ENCODE measurements at places on chromosomes 2 and 18.

DNA sequence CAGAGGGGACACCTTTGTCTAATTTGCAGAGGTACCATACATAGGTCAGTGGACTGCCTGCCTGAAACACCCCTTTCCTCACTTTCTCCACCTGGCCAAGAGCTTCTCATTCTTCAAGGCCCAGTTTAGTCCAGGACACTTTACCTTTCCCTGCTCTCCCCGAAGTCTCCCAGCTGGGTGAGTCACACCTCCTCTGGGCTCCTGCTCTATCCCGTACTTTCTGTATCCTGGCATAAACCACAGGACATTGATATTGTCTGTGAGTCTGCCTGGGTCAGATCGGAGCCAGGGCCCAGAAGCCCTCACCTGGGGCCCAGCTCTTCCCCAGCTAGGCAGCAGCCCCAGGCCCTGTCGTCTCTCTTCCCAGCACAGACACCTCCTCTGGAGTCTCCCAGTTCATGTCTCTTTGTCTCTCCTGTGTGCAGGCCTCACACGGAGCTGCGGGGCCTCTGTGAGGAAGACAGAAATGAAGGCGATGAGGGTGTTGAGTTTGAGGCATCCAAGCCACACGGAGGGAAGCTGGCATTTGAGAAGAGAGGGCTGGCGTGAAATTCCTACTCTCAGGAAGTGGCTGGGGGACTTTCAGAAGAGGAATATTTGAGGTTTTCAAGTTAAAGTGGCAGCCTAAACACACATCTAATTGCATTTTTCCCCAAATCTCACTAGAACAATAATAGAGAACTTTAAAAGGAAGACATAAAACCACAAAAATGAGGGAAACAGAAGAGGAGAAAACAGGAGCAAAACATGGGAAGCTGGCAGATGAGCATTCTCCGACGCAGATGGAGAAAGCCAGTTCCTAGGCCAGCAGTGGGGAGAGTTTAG is 79.6 kb upstream of the LAPTM4A start:
- peak; percentile 54 for DNase-seq

- no peak for DNase-seq
Measured at GRCh38 chr2:6927186-6927585, 10.0 kb downstream of the RNF144A start.

- peak; percentile 80 for DNase-seq
Measured at GRCh38 chr2:232588680-232589585, 38.4 kb downstream of the EIF4E2 start.

DNA sequence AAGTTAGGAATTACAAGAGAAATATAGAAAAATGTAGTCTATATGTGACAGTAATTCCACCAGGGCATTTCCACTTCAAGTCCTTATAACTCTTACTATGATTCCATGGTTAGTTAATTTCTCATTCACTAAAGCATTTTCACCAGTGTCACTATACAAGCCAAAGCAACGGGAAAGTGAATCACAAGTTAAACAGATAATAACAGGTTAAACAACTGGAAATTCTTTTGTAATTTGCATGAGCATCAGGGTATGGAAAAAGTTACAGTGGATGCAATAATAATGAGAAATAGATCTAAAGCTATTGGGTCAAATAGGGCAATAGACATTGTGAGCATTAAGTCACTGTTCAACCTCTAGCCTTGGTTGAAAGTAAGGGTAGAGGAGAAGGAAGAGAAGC is 88.9 kb upstream of the ST6GAL2 start:
- no peak for DNase-seq

DNA sequence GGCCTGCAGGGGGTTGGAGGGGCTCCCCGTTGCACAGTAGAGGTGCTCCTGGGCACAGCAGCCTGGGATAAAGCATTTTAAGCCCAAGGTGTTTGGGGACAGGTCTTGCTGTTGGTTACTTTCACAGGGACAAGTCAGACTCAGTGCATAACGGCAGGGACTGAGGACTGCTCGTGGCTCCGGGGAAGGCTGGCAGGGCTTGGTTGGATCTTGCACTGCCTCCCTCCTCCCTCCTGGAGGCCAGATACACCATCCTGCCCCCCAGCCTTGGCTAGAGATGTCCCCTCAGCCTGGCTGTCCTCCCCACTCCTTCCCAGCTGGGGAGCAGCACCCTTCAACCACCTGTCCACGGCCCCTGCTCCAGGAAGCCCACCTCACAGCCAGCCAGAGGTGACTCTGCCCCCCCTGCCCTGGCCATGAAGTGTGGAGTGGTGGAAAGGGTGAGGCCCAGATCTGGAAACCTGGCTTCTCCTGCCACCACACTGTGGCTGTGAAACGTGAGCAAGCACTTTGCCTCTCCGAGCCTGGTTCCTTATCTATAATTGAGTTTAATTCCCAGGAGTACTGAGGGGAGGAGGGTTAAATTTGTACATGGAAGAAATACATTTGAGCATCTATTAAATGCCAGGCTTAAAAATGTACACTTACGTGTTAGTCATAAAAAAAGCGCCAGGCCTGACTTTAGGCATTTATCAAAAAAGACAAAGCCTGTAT is 67.1 kb upstream of the TAF1B start:
- DNase-seq = no peak

- no peak for DNase-seq
Measured at GRCh38 chr2:40432921-40433483, 18.9 kb downstream of the SLC8A1 start.

DNA sequence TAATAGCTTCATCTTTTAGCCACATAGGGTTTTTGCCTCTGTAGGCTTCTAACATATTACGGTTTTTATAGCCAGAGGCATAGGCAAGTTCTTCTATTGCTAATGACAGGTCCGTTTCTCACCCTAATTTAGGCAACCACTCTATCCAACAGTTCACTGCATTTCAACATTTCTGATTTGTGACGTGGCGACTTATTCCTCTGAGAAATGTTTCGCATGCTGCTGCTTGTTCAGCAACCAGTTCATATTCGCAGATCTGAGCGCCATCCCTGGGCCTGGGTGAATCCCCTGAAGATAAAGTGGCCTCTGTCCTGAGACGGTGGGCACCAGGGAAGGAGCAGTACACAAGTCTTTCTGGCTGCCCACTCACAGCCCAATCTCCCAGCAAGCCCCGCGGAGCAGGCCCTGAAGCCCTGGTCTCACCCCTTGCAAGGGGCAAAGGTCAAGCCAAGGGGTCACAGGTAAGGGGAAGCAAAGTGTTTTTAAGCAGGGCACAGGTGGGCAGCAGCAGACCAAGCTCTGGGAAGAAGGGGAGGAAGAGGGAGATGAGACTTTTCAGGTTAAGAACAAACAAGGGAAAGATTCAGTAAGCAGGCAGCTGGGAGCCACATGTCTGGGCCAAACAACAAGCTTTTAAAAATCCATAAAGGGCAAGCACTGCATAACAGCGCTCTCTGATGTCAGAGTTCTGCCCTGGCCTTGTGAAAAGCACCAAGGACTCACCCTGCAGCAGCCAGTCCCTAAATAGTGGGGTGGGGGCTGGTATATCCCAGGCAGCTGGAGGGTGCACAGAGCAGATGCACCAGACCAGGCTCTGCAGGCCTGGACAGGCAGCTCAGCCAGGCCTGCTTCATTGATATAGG is 10.8 kb upstream of the COX7A2L start:
- DNase-seq = peak; percentile 95

DNA sequence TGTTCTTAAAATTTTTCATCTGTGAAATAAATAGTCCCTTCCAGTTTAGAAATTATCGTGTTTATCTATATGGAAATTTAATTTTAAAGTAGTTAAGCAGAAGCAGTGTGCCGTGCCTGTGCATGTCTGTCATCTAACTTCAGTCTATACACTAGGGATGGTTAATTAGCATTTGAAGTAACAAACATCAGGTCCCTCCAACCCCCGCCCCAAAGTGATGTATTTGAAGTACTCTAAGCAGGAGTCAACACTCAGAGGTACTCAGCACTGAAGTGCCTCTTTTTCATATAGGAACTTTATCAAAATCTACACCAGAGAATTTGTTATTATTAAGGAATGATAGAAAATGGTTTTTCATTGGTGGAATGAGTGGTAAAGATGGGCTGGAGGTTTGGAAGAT is 33.0 kb downstream of the LANCL1 start:
- no peak for DNase-seq

DNA sequence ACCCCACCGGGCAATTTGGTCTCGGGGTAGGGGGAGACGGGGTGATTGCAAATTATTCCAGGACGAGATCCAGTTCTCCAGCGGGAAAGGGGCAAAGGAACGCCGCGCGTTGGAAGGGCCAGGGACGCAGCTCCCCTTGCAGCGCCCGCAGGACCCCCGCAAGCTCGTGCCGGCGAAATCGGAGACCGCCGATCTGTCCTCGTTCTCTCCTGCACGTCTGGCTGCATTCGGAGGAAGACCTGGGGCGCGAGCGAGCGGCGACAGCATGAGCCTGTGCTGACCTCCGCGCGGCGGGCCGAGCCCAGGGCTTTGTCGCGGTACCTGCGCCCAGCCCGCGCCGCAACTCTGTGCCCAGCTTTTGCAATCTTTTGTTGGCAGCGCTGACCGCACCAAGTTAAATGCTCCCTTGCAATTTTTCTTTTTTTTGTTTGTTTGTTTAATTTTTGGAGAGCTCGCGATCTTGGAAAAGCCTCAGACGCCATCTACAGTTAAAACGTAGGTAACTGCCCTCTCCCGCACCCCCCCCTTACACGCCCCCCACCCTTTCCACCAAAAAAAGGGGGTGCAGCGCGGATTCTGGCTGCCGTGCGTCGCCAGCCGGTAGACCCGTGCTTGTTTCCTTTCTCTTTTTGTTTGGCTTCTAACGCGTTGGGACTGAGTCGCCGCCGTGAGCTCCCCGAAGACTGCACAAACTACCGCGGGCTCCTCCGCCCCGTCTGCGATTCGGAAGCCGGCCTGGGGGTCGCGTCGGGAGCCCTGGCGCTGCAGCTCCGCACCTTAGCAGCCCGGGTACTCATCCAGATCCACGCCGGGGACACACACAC is 667 bp downstream of the TRIB2 start:
- peak; percentile 38 for DNase-seq

DNA sequence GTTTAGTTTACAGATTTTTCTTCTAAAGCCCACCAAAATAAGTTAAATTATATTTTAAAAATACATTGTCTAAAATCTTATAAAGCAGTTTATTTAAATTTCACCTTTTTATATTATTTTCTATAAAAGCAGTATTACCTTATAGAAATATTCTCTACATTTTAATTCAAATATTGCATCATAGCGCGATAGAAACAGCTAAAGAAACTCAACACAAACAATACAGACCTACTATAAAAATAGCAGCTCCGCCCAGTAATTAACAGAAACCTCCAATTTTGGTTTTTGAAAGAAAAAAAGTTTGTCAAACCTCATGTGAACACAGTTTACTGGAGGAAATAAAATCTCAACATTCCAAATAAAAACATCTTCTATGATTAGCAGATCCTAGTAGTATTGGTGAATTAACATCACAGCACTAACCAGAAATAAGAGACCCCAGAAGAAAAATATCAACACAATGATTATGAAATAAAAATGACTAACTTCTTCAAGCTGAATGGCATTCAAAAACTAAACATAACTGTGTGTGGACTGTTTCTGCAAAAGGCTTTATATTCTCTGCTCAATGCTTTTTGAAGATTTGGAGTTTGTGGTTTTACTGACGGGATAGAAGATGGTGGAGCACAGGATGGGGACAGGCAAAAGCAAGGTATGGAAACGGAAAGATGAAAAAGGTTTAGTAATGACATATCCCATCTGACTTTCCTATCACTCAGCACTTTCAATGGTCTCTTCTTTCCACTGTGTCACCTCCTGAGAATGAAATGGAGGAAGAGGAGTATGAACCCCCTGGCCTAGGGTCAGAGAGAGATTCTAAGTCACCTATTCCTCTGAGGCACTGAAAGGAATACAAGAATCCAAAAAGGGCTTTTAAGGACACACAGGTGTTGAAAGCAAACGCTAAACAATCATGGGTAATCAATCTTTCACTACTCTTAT is 17.5 kb downstream of the MAP4K3 start:
- DNase-seq = no peak

- DNase-seq = no peak
Measured at GRCh38 chr18:25876330-25876948, 214.0 kb downstream of the SS18 start.

DNA sequence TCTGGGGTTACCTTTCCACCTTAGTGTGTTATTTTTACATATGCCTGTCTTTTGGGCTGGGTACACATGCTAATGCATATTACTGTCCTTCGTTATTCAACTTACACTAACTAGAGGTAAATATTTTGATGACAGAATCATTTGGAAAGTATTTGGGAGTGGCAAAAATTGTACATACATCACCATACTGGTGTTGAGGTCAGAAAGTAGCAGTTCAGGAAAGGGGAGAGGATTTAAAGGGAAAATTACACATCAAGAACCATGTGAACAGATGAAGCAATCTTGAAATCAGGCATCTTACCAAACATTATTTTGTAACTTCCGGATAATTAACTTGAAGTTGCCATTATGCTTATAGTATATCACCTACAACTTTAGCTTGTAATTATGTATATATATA is 379.7 kb downstream of the RND3 start:
- peak; percentile 97 for DNase-seq

DNA sequence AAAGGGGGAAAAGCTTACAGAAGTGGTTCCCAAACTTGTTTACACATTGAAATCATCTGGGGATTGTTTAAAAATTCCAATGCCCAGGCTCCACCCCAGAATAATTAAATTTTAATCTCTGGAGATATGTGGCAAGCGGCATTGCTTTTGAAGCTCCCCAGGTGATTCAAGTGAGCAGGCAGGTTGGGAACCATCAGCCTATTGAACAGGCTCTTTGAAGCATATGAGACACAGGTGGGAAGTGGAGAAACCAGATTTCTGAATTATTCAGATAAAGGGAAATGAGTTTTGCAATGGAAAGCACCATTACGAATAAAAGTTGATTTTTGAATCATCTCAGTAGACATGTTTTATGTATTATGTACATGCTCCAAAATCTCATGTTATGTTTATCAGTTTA is 57.6 kb upstream of the NOSTRIN start:
- no peak for DNase-seq
